ENCODE measurements at places on chromosomes 16 and 17. TPM values are rescaled to one million over a fixed set of nuclear protein-coding genes. Genes with fewer than 3 reads are reported as not detected.

PIPOX gene
- 1.4 TPM for total RNA-seq

NACA2 gene
- total RNA-seq = not detected

CCL5 gene
- total RNA-seq = 1.3 TPM

HIC1 gene
- 2.4 TPM for total RNA-seq

FBXO39 gene
- total RNA-seq = 0.42 TPM

CHD9NB gene
- 10.7 TPM for total RNA-seq

MKS1 gene
- total RNA-seq = 12.6 TPM

PMP22 gene
- total RNA-seq = 34.9 TPM

KRTAP1-1 gene
- total RNA-seq = 195 TPM

CCDC40 gene
- 1.2 TPM for total RNA-seq

MPP3 gene
- total RNA-seq = 4.7 TPM

EXOC3L1 gene
- total RNA-seq = 1.3 TPM

RRAD gene
- 26.8 TPM for total RNA-seq

NECAB2 gene
- not detected for total RNA-seq

CCDC154 gene
- 0.52 TPM for total RNA-seq

SLC35G6 gene
- total RNA-seq = not detected

PPP4C gene
- total RNA-seq = 66.4 TPM

PPP1R27 gene
- not detected for total RNA-seq

ADAT1 gene
- total RNA-seq = 38.0 TPM

LRRC75A gene
- total RNA-seq = 1.6 TPM

PARN gene
- 28.7 TPM for total RNA-seq

GP2 gene
- total RNA-seq = 0.46 TPM

CHAD gene
- 8.2 TPM for total RNA-seq

OTOP3 gene
- total RNA-seq = not detected

SCGB1C2 gene
- total RNA-seq = not detected

SOX9 gene
- total RNA-seq = 94.8 TPM

NPW gene
- 0.38 TPM for total RNA-seq

C17orf78 gene
- total RNA-seq = not detected

SOX15 gene
- 106 TPM for total RNA-seq

CDH8 gene
- 0.57 TPM for total RNA-seq

FNDC8 gene
- not detected for total RNA-seq

TMC5 gene
- total RNA-seq = 0.80 TPM

CARD14 gene
- 52.3 TPM for total RNA-seq

PRAC1 gene
- total RNA-seq = not detected

TP53TG3B gene
- total RNA-seq = not detected

IRX5 gene
- total RNA-seq = 64.5 TPM

SYT17 gene
- total RNA-seq = 3.7 TPM

TRAP1 gene
- total RNA-seq = 94.1 TPM

STH gene
- total RNA-seq = not detected

PCGF2 gene
- 11.4 TPM for total RNA-seq

CCL11 gene
- not detected for total RNA-seq

Data from lower leg skin (tissue), 4 donors.